Right lobe of liver (tissue), 6 donors: ENCODE measurements at places on chromosomes 7 and 10. TPM values are rescaled to one million over a fixed set of nuclear protein-coding genes. Genes with fewer than 3 reads are reported as not detected.

- H3K4me3 ChIP-seq = no peak overlapping the region
- no peaks in the 10 kb centered on the region for H3K36me3 ChIP-seq
- no peaks in the 10 kb centered on the region for H3K4me1 ChIP-seq
- no peak for DNase-seq
These were observed 52.7 kb upstream of the HERPUD2 start for GRCh38 chr7:35747611-35748010.

- H3K27me3 ChIP-seq = no peaks in the 10 kb centered on the region
- H3K27ac ChIP-seq = no peak overlapping the region
- no peaks in the 10 kb centered on the region for H3K36me3 ChIP-seq
These were observed 61.8 kb downstream of the PTPRN2 start for GRCh38 chr7:158525648-158526484.

DNA sequence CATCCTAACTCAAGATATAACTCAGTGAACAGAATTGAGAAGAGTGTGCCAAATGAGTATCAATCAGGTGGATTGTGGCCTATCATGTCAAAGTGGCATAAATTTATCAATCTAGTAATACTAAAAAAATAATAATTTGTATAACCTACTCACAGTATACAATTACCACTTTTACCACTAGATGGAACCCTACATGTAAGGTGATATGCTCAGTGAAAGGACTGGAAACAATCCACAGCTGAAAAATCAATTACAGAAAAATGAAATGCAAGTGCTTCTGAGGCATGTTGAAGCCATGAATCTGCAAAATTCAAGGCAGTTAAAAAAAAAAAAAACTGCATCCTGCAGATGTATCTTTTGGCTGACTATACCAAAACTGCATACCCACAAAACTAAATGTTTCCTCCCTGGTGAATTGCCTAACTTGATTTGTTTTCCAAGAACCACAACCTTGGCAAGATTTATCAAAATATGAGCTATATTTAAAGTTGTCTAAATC is 13.9 kb downstream of the ARHGAP19 start:
- H3K27me3 ChIP-seq = no peaks in the 10 kb centered on the region
- H3K4me3 ChIP-seq = no peak overlapping the region
- H3K4me1 ChIP-seq = peaks cover 11% of the 10 kb centered on the region
- H3K27ac ChIP-seq = peak overlapping the region; percentile 54

DNA sequence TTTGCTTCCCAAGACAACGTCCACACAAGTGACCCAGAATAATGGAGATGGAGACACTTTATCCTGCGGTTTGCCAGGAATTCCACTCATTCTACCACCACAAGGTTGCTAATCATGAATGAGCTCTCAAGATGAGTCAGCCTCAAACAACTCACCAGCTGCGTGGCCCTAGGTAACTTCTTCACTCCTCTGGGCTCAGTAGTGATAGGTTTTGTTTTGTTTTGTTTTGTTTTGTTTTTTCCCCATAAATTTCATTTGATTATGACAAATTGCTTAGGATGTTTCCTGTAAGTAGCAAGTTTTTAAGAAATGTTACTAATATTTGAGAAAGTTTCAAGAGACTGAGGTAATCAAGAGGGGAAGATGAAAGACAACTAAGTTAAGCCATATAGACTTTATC is 286.8 kb downstream of the PARD3 start:
- no peak overlapping the region for H3K27ac ChIP-seq
- DNase-seq = no peak
- no peaks in the 10 kb centered on the region for H3K27me3 ChIP-seq
- H3K4me3 ChIP-seq = no peak overlapping the region
- H3K4me1 ChIP-seq = no peaks in the 10 kb centered on the region
- H3K36me3 ChIP-seq = no peaks in the 10 kb centered on the region

Gene GATA3
- 0.53 TPM for total RNA-seq

- no peak overlapping the region for H3K4me3 ChIP-seq
- no peaks in the 10 kb centered on the region for H3K27me3 ChIP-seq
- H3K36me3 ChIP-seq = no peaks in the 10 kb centered on the region
- no peaks in the 10 kb centered on the region for H3K4me1 ChIP-seq
- no peak for DNase-seq
These were observed 41.1 kb upstream of the CPN1 start for GRCh38 chr10:100122780-100123179.

Gene ABCC2
- total RNA-seq = 257 TPM
